Neural crest cell (in vitro differentiated cells): ENCODE measurements at places on chromosomes 4 and X. TPM values are rescaled to one million over a fixed set of nuclear protein-coding genes. Genes with fewer than 3 reads are reported as not detected.
A peak's percentile ranks its signal among the peaks of the same experiment; 100 is the strongest.

DNA sequence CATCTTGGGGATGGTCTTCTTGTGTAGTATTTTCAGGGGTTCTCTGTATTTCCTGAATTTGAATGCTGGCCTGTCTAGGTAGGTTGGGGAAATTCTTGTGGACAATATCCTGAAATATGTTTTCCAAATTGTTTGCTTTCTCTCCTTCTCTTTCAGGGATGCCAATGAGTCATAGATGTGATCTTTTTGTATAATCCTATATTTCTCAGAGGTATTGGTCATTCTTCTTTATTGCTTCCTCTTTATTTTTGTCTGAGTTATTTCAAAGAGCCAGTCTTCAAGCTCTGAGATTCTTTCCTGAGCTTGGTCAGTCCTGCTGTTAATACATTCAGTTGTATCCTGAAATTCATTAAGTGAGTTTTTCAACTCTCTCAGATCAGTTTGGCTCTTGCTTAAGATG, 73.1 kb downstream of the MAMLD1 start:
- no peaks in the 10 kb centered on the region for H3K4me1 ChIP-seq
- no peak overlapping the region for H3K27ac ChIP-seq
- peaks cover 16% of the 10 kb centered on the region for H3K36me3 ChIP-seq

The SMIM43 gene
- total RNA-seq: 0.25 and 0.51 TPM in 2 replicates

The SLC39A8 gene
- 11.1 and 11.4 TPM in 2 replicates for total RNA-seq

- no peak for DNase-seq
- H3K27me3 ChIP-seq: no peaks in the 10 kb centered on the region
- peaks cover 8% of the 10 kb centered on the region for H3K4me1 ChIP-seq
- peaks cover 31% of the 10 kb centered on the region for H3K36me3 ChIP-seq
- H3K27ac ChIP-seq: no peak overlapping the region
Measured at GRCh38 chr4:154001193-154001592, 212.3 kb upstream of the SFRP2 start.

DNA sequence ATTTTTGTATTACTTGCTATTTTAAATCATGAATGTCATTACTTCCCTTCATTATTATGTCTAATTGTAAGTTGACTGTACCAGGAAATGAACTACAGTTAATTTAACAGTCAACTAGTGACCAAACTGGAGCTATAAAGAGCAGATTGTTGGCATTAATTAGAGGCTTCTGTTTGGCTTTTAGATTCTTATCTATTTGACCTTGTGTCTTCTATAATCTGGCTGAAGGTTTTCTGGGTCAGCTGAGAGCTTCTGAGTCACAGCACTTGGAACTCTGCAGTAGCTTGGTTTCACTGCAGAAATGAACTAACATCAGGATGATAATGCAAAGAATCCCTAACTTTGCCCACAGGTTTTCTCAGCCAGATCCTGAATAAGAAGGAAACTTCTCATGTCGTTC, 169.2 kb upstream of the LEF1 start:
- H3K36me3 ChIP-seq: no peaks in the 10 kb centered on the region
- H3K27me3 ChIP-seq: no peaks in the 10 kb centered on the region
- H3K27ac ChIP-seq: no peak overlapping the region
- no peak overlapping the region for H3K4me3 ChIP-seq

The PRKG2 gene
- 0.77 and 0.86 TPM in 2 replicates for total RNA-seq

DNA sequence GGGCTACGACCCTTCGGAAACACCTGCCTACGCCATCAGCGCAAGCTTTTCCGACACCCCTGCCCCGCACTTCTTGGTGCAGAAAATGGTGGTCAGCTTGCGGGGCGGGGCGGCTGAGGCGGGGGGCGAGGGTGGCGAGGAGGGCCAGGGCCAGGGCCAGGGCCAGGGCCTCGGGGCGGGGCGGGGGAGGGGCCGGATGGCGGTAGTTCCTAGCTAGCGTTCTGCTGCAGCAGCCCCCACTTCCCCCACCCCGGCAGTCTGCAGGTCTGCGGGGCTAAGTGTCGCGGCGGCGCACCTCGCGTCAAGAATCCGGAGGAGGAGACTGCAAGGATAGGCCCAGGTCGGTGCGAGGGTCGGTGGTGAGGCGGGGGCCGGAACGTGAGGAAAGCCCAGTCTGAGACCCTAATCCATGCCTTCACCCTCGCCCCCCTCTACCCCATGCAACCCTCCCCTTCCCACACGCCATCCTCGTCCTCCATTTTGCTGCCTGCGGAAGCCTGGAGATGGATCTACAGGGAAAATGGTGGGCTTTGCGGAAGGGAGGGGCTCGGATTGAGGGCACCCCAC, 600 bp downstream of the BEX4 start:
- H3K4me3 ChIP-seq: peak overlapping the region; percentile 93
- DNase-seq: peak; percentile 42
- peak overlapping the region; percentile 96 for H3K27ac ChIP-seq
- H3K4me1 ChIP-seq: peaks cover 28% of the 10 kb centered on the region
- no peaks in the 10 kb centered on the region for H3K27me3 ChIP-seq

The GRIA2 gene
- 2.7 and 2.9 TPM in 2 replicates for total RNA-seq

- H3K36me3 ChIP-seq: no peaks in the 10 kb centered on the region
- H3K4me1 ChIP-seq: peaks cover 4% of the 10 kb centered on the region
- DNase-seq: no peak
- H3K4me3 ChIP-seq: no peak overlapping the region
Measured at GRCh38 chr4:92501456-92501855, 197.7 kb downstream of the GRID2 start.

DNA sequence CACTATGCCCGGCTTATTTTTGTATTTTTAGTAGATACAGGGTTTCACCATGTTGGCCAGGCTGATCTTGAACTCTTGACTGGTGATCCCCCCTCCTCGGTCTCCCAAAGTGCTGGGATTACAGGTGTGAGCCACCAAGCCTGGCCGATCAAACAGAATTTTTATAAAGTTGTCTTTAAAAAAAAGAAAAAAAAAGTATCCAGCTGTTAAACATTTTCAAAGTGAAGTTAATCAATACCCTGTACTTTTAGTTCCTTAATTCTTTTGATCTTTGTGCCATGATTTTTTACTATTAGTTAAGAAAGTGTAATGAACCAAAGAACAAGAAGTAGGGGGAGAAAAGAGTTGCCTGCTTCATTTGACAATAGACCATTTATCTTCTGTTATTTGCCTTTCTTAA, 24.3 kb downstream of the SMAD1 start:
- H3K36me3 ChIP-seq: no peaks in the 10 kb centered on the region
- H3K4me3 ChIP-seq: no peak overlapping the region
- DNase-seq: no peak
- peaks cover 23% of the 10 kb centered on the region for H3K4me1 ChIP-seq

The RIBC1 gene
- 1.3 and 1.5 TPM in 2 replicates for total RNA-seq

The NUP62CL gene
- total RNA-seq: 6.1 and 6.8 TPM in 2 replicates

The NDNF gene
- total RNA-seq: 23.9 and 25.4 TPM in 2 replicates

The NONO gene
- total RNA-seq: 990 and 1,032 TPM in 2 replicates

GRCh38 chr4:185722029-185722316, 90.0 kb downstream of the SORBS2 start:
- H3K36me3 ChIP-seq: no peaks in the 10 kb centered on the region
- H3K4me3 ChIP-seq: no peak overlapping the region
- H3K4me1 ChIP-seq: peaks cover 50% of the 10 kb centered on the region
- H3K27ac ChIP-seq: no peak overlapping the region
- no peaks in the 10 kb centered on the region for H3K27me3 ChIP-seq

- no peaks in the 10 kb centered on the region for H3K27me3 ChIP-seq
- H3K4me1 ChIP-seq: peaks cover 10% of the 10 kb centered on the region
- DNase-seq: peak; percentile 48
- H3K27ac ChIP-seq: no peak overlapping the region
- no peaks in the 10 kb centered on the region for H3K36me3 ChIP-seq
Measured at GRCh38 chrX:13646154-13646549, 6.8 kb upstream of the TCEANC start.

The PDZD4 gene
- 48.8 and 52.5 TPM in 2 replicates for total RNA-seq

DNA sequence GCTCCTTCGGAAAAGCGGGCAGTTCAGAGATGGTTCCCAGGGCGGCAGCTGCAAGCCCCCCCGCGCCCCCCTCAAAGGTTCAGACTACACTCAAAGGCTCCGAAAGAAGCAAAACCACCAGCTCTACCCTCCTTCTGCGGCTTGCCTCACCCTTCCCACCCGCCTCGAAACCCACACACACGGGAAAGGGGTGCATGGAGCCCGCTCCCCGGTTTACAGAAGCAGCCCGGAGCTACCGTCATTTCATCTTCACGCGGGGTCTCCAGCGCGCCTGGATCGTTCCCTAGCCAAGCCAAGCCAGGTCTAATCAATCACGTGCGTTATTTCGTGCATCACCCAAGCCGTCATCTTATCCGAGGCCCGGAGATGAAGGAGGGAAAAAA, 1.2 kb downstream of the NLGN4X start:
- peaks cover 52% of the 10 kb centered on the region for H3K4me1 ChIP-seq
- H3K27ac ChIP-seq: peak overlapping the region; percentile 88
- DNase-seq: peak; percentile 33
- no peaks in the 10 kb centered on the region for H3K27me3 ChIP-seq

The APELA gene
- 0.18 and 0.56 TPM in 2 replicates for total RNA-seq

- H3K27me3 ChIP-seq: peaks cover 7% of the 10 kb centered on the region
- no peaks in the 10 kb centered on the region for H3K36me3 ChIP-seq
- peaks cover 10% of the 10 kb centered on the region for H3K4me1 ChIP-seq
Measured at GRCh38 chrX:130560544-130560943, 158.8 kb downstream of the RBMX2 start.

DNA sequence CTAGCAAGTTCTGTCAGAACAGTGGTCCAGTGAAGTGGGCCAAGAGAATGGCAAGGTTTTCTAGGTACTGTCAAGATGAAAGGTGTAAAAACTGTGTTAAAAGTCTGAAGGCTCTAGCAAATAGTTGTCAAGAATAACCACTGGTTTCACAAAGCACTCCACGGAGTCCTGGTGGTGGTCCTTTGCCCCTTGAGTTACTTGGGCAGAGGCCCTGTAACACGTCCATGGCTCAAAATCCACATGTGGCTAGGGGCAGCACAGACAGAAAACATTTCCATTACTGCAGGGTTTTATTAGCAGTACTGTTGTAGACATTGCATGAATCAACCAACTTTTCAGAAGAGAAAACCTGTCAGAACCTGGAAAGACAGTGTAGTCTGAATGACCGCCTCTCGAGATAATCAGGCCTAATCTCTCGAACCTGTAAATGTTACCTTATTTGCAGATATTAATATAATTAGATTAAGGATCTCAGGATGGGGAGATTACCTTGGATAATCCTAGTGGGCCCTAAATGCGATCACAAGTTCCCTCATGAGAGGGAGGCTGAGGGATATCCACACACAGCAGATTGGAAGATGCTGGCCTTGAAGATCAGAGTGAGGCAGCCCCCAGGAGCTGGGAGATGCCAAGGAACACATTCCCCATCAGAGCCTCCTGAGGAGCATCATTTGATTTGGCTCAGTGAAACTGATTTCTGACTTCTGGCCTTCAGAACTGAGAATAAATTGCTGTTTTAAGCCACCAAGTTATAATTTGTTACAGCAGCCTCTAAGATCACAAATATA, 34.7 kb downstream of the ERVMER34-1 start:
- peaks cover 2% of the 10 kb centered on the region for H3K27me3 ChIP-seq
- peak overlapping the region; percentile 24 for H3K4me3 ChIP-seq
- no peak for DNase-seq
- peaks cover 26% of the 10 kb centered on the region for H3K36me3 ChIP-seq
- no peak overlapping the region for H3K27ac ChIP-seq
- H3K4me1 ChIP-seq: peaks cover 30% of the 10 kb centered on the region

The SLC4A4 gene
- 3.9 and 4.0 TPM in 2 replicates for total RNA-seq

- H3K4me3 ChIP-seq: no peak overlapping the region
- DNase-seq: no peak
- no peaks in the 10 kb centered on the region for H3K27me3 ChIP-seq
Measured at GRCh38 chrX:136999024-136999423, 34.8 kb downstream of the GPR101 start.

The SCOC gene
- total RNA-seq: 36.9 and 40.7 TPM in 2 replicates

- no peak overlapping the region for H3K27ac ChIP-seq
- H3K4me3 ChIP-seq: peak overlapping the region; percentile 72
- no peak for DNase-seq
- H3K4me1 ChIP-seq: peaks cover 30% of the 10 kb centered on the region
- H3K27me3 ChIP-seq: no peaks in the 10 kb centered on the region
Measured at GRCh38 chrX:154517101-154517781, 1.2 kb upstream of the FAM3A start.

- no peaks in the 10 kb centered on the region for H3K27me3 ChIP-seq
- H3K27ac ChIP-seq: no peak overlapping the region
- H3K4me3 ChIP-seq: no peak overlapping the region
- no peaks in the 10 kb centered on the region for H3K36me3 ChIP-seq
- no peak for DNase-seq
- H3K4me1 ChIP-seq: peaks cover 13% of the 10 kb centered on the region
Measured at GRCh38 chr4:47065051-47065481, 33.7 kb downstream of the GABRB1 start.

DNA sequence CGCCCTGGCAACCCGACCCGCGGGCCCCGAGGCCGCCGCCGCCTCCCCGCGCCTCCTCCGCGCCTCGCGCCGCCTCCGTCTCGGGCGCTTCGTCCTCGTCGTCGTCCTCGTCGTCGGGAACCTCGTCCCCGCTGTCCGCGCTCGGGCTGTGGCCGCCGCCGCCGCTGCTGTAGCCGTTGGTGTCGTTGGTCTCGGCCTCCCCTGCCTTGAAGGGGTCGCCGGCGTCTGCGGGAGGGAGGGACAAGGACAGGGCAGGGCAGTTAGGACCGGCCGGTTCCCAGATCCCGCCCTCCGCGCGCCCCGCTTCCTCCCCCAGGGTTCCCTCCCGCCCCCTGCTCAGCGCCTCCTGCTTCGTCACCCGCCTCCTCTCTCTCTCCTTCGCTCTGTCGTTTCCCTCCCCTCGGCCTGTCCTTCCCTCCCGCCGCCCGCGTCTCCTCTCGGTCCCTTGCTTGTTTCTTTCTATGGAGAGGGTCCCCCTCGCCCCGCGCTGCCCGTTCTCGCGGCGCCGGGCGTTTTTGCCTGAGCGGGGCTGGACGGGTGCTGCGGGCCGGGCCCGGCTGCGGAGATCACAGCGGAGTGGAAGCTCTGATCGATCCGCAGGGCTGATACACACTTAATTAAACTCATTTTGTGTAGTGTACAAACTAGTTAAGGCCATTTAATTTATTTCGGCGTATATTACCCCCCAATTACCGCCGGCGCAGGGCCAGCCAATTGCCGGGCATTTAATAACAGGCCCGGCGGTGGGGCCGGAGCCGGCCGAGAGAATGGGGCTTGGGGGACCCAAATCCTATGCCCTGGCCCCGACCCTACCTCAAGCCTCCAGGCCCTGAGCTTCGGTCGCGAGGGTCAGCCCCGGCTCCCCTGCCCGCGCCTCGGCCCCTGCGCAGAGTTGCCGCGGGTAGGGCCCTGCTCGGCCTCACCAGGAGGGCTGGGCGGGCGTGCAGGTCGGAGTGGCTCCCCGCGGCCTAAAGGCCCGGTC, 2.4 kb downstream of the NKX1-1 start:
- H3K27ac ChIP-seq: no peak overlapping the region
- no peak for DNase-seq
- H3K27me3 ChIP-seq: peaks cover 47% of the 10 kb centered on the region
- peaks cover 2% of the 10 kb centered on the region for H3K36me3 ChIP-seq
- H3K4me1 ChIP-seq: no peaks in the 10 kb centered on the region

DNA sequence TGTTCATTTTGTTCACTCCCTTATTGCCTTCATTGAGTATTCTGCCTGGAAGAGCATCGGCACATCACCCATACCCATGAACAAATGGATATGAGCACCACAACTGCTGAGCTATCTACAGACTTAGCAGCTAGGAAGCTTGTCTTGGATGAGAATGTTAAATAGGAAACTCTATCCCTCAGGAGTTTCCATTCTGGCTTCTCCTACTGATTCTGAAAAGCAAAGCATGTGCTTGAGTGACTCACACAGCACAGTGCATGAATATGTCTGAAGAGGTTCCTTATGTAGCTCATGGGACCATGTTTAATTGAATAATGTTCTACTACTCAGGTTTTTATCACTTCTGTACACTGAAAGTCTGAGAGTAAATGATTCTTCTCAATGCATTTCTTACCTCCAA, 57.3 kb upstream of the MXRA5 start:
- peaks cover 2% of the 10 kb centered on the region for H3K36me3 ChIP-seq
- DNase-seq: no peak
- peaks cover 4% of the 10 kb centered on the region for H3K27me3 ChIP-seq
- no peak overlapping the region for H3K4me3 ChIP-seq
- H3K27ac ChIP-seq: no peak overlapping the region
